NCI-H748 treated with DMSO at 0.1 percent for 48 hours (cell line): ENCODE measurements at places on chromosomes 7 and 10.

DNA sequence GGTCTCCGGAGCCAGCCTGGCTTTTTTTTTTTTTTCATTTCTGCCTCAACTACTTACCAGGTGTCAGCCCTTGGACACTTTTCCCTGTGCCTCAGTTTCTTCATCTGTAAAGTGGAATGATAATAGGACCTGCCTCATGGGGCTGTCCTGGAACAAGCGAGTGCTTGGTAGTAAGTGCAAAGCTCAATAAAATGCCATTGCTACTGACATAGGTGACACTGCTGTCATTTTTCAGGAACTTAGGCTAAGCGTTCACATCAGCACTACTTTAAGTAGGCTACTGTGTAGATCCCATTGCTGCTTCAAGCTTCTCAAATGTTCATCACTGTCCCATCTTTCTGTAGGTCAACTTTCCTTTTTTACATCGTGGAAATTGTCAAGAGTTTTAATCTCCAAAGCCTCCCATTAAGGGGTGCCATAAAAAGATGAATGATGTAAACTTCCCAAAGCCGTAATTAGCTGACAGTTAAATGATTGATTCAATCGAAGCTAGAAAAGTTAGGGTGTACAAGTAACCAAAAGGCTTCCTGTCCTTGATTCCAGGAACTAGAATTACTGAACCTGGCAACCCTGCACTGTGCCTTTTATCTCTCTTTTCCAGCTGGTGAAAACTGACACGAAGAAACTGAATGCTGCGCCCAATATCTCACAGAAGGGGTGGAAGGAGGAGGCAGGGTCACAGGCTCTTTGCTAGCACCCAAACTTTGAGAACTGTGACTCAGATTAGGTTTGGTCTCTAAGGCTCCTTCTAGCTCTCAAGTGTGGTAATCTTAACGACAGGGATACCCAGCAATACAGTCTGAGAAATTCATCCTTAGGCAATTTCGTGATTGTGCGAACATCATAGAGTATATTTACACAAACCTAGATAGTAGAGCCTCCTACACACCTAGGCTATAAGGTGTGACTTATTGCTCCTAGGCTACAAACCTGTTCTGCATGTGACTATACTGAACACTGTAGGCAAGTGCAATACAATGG, 861 bp upstream of the USP6NL start:
- DNase-seq, result no peak

DNA sequence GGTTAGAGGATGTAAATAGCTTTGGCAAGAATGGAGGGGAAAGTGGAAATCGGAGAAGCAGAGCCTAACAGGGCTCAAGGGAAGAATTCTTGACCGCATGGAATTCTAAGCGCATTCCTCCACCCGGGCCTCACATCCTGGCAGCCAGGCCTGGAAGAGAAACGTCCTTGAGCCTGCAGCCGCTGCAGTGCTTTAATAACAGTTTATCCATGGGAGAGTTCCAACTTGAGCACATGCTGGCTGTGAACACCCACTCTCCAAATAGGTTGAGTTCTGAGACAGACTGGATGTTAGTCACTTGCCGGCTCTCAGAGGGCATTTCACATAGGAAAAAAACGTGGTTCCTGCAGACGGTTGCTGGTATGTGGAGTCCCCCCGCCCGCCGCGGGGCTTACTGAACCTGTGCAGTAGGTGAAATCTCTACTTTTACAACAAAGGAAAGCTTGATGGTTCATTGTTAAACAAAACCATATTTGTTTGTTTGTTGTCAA, 61.4 kb upstream of the STEAP1B start:
- DNase-seq, result no peak

GRCh38 chr7:30914596-30914995, 2.9 kb downstream of the AQP1 start:
- DNase-seq, result no peak

- no peak for DNase-seq
These were observed 41.1 kb downstream of the PTPRZ1 start for GRCh38 chr7:121913947-121914675.

- no peak for DNase-seq
These were observed 537.5 kb downstream of the GPAM start for GRCh38 chr10:111646021-111646420.

- no peak for DNase-seq
These were observed 411.6 kb downstream of the GFRA1 start for GRCh38 chr10:115861455-115861854.

- DNase-seq, result no peak
These were observed 55.7 kb downstream of the GSDME start for GRCh38 chr7:24701261-24702235.

GRCh38 chr7:135757719-135758411, 9.3 kb upstream of the FAM180A start:
- no peak for DNase-seq

GRCh38 chr7:11317766-11318165, 344.1 kb downstream of the PHF14 start:
- no peak for DNase-seq

- no peak for DNase-seq
These were observed 27.3 kb downstream of the FAM20C start for GRCh38 chr7:219581-220150.

- no peak for DNase-seq
These were observed 13.9 kb downstream of the TET1 start for GRCh38 chr10:68574051-68574450.

DNA sequence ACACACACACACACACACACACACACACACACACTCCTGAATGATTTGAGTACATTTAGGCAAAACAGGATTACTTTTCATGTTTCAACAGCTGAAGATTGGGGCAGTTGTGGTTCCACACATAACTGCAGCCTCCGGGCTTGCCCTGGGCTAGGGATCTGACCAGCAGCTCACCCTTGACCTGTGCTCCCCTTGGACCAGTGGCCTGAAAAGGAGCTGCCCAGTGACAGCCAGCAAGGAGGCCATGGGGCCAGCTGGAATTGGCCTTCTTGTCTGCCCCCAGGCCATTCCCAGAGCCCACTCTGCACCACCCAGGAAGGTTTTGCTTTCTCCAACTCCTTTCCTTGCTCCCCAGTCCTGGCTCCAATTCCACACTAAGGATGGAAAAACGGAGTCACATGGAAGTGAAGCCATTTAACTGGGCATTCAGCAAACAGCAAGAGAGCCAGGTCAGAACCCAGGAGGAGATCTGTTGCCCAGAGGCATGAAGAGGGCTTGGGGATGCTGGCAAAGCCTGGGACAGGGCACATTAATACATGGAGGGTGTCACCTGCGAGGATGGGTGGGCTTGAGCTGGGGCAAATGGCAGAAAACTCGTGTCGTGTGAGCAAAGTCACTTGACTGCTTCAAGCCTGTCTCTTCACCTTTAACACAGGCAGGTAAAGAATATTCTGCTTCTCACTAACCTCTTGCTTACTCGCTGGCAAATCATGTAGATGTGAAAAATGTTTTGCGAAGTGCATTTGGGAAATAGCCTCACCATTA, 61.5 kb upstream of the GDF10 start:
- DNase-seq, result no peak

DNA sequence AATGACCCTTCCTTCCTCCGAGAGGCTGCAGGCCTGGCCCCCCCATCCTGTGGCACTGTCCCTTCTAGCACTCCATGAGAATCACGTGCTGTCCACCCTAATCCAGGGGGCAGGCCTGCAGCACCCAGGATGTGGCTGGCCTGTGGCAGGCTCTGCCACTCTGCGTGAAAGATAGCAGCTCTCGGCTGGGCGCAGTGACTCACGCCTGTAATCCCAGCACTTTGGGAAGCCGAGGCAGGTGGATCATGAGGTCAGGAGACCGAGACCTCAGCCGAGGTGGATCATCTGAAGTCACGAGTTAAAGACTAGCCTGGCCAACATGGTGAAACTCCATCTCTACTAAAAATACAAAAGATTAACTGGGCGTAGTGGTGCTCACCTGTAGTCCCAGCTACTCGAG, 18.9 kb upstream of the LFNG start:
- DNase-seq, result no peak

DNA sequence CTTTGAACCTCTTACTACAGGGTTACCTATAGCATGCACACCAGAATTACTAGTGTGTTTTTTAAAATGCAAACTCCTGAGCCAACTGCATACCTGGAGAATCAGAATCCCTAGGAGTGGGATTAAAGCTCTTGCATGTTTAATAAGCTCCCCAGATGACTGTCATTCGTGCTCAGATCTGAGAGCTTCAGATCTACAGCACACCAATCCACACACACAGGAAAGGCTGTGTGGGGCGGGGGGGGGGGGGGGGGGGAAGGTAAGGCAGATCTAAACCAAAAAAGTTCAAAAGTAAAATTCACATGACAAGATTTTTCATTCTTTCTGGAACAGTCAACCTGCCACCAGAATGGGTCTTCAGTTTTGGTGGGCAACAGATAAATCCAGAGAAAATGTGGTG, 5.5 kb downstream of the FAM3C start:
- DNase-seq, result no peak

DNA sequence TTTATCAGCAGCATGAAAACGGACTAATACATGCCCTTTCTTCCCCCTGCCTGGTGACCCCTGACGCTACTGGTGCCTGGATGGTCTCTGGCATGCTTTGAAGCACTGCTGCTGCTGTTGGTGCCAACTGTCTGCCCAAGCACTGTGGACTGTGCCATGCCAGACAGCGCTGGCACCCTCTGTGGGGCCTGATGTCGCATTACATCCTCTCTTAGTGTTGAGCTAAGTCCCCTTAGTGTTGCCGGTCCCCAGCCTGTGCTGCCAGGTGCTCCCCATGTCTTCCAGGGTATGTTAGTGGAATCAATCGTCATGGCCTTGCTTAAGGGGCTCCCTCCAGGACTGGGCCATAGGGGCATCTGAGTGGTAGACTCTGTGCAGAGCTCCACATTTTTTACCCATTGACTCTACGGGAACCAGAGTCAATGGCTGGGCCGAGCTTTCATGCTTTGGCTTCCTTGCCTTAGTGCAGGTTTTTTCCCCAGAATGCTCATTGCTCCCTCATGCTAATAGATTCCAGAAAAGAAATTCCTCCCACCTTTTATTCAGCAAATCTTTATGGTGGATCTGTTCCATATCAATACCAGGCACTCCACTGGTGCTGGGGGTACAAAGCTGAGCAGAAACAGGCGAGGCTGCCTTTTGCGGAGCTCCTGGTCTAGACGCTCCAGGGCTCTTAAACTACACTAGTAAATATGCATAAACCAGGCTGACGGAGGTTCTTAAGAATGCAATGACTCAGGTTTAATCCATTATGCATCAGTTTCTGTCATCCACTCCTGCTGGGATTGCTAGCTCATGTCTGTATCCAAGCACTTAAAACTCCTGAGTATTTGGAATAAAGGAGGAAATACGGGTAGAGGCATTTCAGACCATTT, 21.8 kb upstream of the MRC1 start:
- no peak for DNase-seq

GRCh38 chr7:75854233-75854632, 24.6 kb upstream of the RHBDD2 start:
- DNase-seq, result no peak

GRCh38 chr7:157687845-157688532, 351.2 kb downstream of the DNAJB6 start:
- DNase-seq, result no peak

DNA sequence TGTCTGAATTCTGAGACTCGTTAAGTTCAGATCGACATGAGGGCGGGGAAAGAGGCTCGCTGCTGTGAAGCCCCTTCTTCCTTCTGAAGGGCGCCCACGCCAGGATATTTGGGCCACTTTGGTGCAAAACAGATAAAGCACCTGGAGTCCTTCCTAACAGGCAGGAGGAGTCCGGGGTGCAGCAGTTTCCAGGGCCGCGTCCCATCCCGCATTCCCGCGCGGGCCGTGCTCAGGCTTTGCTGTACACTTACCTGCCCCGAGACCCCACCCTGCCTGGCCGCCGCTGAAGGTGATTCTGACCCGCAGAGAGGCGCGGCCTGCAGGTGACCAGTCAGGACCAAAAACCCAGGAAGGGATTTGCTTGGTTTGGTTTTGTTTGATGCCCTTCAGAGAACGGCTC, 454.6 kb downstream of the PTPRN2 start:
- DNase-seq, result no peak
